ENCODE measurements at places on chromosomes 11 and 22.

- DNase-seq = no peak
Observed at GRCh38 chr11:84389696-84390095, 1103.5 kb upstream of the CCDC90B start.

- DNase-seq = peak; percentile 65
Observed at GRCh38 chr22:21587803-21588611, 20.5 kb downstream of the UBE2L3 start.

GRCh38 chr11:47573321-47573720 is 5.4 kb downstream of the KBTBD4 start:
- DNase-seq = no peak

DNA sequence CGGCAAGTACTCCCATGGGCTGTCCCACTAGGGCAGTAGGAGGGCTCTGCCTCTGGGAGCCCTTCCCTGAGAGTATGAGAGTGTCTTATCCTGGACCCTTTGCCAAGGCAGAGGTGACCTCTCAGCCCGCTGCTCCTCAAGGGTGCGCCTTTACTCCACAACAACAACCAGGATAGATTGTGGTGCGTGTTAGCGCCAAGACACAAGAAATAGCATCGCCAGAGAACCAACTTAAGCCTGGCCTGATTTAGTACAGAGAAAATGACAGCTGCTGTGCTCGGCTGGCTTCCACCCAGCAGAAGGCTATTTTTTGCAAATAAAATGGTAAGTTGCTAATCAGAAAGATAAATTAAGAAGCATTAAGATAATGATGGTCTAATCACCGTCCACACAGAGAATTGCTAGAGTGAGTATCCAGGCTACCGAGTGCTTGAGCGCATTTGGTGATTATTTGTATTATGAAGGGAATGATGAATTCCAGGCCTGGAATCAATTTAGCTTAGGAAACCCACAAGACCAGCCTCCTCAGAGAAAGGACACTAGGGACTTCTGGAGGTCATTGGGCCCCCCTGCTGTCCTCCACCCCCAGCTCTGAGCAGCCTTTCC is 119.8 kb downstream of the PKNOX2 start:
- no peak for DNase-seq

- DNase-seq = peak; percentile 25
Observed at GRCh38 chr11:64810891-64811272, 531 bp upstream of the MEN1 start.

GRCh38 chr22:49613511-49614270 is 214.0 kb downstream of the BRD1 start:
- DNase-seq = no peak

GRCh38 chr11:117058761-117059261 is 39.4 kb downstream of the SIK3 start:
- no peak for DNase-seq

GRCh38 chr11:58493676-58494075 is 14.2 kb downstream of the OR5B21 start:
- no peak for DNase-seq

GRCh38 chr11:35662061-35662648 is 420 bp upstream of the TRIM44 start:
- no peak for DNase-seq

DNA sequence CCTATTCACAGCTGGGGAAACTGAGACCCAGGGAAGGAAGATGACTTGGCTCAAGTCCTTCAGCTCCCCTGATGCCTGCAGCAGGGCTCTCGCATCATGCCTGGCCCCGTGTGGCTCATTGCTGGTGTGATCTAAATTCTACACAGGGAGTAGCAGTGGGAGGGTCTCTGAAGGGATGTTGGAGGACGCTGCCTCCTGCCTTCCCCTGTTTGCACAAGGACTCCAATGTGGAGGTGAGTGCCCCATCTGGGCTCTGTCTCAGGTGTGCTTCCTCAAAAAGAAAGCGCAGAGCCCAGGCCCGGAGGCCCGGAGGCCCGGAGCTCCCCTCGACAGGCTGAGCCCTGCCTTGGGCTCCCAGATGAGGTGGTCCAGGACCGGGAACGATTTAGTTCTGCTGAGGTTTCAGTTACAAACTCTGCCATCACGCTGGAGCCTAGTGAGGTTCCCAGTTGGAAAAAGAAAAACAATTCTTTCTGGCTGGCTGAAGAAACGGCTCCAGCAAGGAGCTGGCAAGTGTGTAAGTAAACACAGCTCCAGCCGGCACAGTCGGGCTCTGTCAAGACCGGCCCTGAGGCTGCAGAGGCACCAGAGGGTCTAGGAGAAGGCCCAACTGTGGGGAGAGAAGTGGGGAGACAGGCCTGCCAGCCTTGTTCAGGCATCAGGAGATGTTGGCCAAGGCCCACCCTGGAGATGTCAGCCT is 49.8 kb downstream of the NAT10 start:
- no peak for DNase-seq

- no peak for DNase-seq
Observed at GRCh38 chr22:41310336-41310735, 9.0 kb downstream of the ZC3H7B start.

GRCh38 chr22:17358415-17358814 is 10.8 kb upstream of the CECR2 start:
- no peak for DNase-seq

DNA sequence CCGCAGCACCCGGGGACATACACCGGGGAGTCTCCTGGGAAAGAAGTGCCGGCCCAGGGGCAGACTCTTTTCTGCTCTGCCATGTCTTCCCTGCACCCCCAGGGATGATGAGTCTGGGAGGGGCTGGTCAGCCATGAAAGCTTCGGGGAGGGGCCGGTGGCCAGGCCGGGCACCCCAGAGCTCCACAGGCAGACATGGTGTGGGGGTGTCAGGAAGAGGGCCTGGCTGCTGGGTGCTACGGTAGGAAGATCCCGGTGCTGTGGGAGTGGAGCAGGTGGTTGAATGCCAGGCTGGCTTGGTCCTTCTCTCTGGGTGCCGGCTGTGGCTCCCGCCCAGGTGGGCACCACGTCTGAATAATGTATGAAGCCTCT is 17.4 kb downstream of the LSP1 start:
- no peak for DNase-seq

GRCh38 chr22:45305456-45306075 is 4.2 kb upstream of the FAM118A start:
- no peak for DNase-seq

- DNase-seq = no peak
Observed at GRCh38 chr11:122750049-122750448, 88.3 kb upstream of the CRTAM start.

DNA sequence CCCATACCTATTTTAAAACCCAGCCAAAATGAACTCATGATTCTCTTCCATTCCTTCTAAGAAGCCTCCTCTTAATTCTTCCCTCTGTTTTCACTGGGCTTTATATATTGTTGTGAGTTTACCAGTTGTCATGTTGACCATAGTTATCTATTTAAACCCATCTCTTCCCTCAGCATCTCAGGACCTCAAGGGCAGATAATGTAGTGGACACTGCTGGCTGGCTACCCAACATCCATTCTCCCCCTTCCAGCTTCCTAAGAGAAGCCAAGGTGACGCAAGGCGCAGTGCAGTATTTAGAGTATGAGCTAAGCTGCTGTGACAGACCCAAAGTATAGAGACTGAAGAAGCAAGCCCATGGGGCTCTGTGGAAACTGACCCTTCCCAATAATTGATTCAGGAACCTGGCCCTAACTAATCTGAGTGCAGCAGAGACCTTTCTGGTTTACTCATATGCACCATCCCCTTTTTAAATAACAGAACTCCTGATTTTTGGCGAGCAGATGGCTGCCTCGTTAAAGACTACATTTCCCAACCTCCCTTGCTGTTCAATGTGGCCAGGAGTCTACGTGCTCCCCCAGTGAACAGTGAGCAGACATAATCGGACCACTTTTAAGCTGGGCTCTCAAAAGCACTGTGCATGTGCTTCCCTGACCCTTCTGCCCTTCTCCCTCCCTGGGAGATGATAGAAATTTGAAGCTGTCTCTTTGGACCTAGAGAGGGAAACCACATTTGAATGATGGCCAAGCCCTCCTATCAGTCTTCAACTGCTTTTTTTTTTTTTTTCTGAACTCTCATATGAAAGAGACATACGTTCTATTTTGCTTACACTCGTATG is 28.1 kb upstream of the CREB3L1 start:
- DNase-seq = no peak

DNA sequence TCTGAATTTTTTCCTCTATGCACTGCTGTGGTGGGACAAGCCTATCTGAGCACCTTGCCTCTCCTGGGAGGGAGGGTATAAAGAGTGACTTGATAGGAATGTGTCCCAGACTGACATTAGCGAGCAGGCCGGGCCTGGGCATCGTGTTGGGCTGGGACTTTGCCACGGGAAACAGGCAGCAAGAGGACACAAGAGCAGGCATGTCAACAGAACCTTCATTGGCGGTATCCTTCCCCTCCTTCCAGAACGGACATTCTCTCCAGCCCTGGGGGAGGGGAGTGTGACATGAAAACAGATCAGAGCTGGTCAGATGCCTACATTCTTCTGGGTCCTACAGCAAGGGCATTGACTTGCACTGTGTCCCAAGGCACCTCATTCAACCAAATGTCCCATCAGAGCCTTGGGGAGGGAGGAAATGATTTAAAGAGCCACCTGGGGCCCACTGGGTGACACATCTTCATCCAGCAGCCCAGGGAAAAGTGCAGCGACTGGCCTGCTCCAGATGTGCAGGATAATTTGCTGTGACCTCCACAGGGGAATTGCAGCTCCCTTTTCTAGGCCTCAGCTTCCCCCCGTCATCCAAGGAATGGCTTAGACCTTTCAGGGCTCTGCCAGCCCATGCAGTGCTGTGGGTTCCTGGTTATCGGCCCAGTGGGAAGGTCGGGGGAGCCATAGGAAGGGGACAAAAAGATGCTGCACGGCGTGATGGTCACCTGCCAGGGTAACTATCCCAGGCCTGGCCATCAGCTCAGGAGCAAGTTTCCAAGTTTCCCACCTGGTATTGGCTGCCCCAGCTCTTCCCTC is 21.8 kb upstream of the UVRAG start:
- no peak for DNase-seq

DNA sequence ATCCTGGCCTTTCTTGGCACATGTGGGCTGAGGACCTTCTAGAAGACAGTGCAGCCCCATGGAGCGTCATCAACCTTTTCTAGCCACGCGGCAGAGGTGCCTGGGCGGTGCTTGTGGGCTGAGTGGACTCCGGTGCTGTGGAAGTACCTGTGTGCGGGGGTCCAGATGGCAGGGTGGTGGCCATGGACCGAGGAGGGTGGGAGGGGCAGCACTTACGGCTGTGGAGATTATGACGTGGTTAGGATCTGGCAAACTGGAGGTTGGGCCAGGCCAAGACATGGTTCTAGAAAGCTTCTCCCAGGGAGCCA is 2.0 kb downstream of the TUB start:
- DNase-seq = no peak

DNA sequence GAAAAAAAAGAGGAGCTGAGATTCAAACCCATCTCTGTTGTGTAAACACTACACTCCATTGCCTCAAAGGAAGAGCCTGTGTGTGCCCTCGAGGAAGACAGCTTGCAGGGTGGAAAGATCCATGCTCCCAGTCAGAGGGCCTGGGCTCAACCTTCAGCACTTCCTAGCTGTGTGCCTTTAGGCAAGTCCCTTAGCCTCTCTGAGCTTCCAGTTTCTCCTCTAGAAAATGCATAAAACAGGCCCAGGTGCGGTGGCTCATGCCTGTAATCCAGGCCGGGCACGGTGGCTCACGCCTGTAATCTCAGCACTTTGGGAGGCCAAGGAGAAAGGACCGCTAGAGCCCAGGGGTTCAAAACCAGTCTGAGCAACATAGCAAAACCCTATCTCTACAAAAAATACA is 4.6 kb upstream of the ARFGAP2 start:
- no peak for DNase-seq

DNA sequence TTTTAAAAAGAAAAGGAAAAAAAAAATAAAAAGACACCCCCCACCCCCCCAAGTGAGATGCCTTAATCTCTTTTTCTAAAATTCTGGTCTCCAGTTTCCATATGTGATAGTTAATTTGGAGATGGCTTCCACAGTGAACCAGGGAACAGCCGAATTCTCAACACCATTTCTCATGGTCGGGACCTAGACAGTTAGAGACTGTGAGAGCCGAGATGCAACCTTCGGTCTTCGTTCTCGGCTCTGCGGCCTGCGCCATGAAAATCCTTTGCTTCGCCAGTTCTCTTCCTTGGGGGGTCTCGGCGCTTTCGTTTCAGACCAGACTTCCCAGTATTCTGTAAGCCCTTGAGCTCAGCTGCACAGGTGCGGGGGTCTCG is 723 bp downstream of the CACNG2 start:
- DNase-seq = no peak

GRCh38 chr11:35485656-35486322 is 39.6 kb downstream of the PAMR1 start:
- DNase-seq = peak; percentile 70

GRCh38 chr22:22086501-22087158 is 104.0 kb upstream of the TOP3B start:
- no peak for DNase-seq

- no peak for DNase-seq
Observed at GRCh38 chr11:29119707-29120618, 896.9 kb downstream of the KCNA4 start.

GRCh38 chr22:36331912-36332622 is 55.7 kb downstream of the MYH9 start:
- DNase-seq = peak; percentile 68

GRCh38 chr22:40377931-40378330 is 7.5 kb downstream of the SGSM3 start:
- no peak for DNase-seq

DNA sequence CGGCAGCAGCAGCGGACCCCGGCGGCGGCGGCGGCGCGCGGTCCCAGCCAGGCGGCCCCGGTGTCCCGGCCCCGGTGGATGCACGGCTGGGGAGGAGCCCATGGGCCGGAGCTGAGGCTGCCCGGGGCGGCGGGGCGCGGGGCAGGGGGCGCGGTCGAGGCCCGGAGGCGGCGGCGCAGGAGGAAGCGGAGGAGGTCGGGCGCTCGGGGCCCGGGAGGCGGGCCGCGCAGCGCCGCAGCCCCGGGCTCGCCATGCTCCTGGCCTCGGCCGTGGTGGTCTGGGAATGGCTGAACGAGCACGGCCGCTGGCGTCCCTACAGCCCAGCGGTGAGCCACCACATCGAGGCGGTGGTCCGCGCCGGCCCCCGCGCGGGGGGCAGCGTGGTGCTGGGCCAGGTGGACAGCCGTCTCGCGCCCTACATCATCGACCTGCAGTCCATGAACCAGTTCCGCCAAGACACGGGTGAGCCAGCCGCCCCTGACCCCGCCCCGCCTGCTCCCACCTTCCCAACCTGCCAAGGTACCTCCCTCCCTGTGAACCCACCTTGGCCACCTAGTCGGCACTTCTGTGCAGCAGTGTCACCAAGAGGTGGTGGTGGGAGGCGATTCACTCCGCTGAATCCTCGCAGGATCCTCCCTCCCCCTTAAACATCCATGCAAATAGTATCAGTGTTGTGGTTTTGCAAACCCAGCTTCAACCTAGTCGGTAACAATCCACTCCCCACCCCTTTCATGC is 580 bp downstream of the DTX4 start:
- peak; percentile 21 for DNase-seq

- DNase-seq = no peak
Observed at GRCh38 chr11:10117709-10118351, 176.2 kb downstream of the SBF2 start.

- no peak for DNase-seq
Observed at GRCh38 chr11:11822946-11823345, 18.8 kb upstream of the USP47 start.

DNA sequence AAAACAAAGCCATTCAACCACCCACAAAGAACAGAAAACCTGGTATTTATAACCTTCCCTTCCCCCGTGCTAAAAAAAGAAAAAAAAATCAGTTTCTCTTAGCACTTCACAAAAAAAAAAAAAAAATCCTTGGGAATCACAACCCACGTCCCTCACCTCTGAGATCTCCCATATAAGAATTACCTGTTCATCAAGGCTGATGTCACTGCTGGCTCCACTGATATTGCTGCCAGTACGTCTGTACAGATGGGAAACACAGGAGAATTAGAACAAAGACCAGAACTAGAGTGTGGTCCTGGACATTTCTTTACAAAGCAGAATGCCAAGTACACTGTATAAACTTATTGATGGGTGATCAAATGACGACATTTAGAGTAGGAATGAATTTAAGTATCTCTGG is 14.9 kb downstream of the OSBP start:
- no peak for DNase-seq

Data from stimulated activated CD4-positive, alpha-beta T cell treated with anti-CD3 and anti-CD28 coated beads, Interleukin-1b, Interleukin-23, amount 100 ng/mL, for 48 hours (primary cell).